Placental epithelial cell (primary cell): ENCODE measurements at places on chromosomes 7 and 10. TPM values are rescaled to one million over a fixed set of nuclear protein-coding genes. Genes with fewer than 3 reads are reported as not detected.

The PNLIPRP3 gene
- not detected in 2 replicates for total RNA-seq

The CHST12 gene
- 3.5 and 7.3 TPM in 2 replicates for total RNA-seq

The CALHM1 gene
- total RNA-seq = not detected in 2 replicates

The GIMAP8 gene
- not detected in 2 replicates for total RNA-seq

The FANK1 gene
- total RNA-seq = 11.9 and 30.2 TPM in 2 replicates

The NUPR2 gene
- total RNA-seq = not detected in 2 replicates

The FAM180A gene
- 0.79 and 2.1 TPM in 2 replicates for total RNA-seq

The LYZL2 gene
- total RNA-seq = not detected in 2 replicates

The BLNK gene
- total RNA-seq = 14.1 and 25.5 TPM in 2 replicates

The MRLN gene
- total RNA-seq = not detected in 2 replicates

The LRRC18 gene
- total RNA-seq = not detected in 2 replicates

The HTR5A gene
- not detected in 2 replicates for total RNA-seq

The CYP2W1 gene
- total RNA-seq = 0.22 and 9.8 TPM in 2 replicates

The NDUFB8 gene
- total RNA-seq = 80.9 and 139 TPM in 2 replicates

The PTPRN2 gene
- under 0.01 and 0.11 TPM in 2 replicates for total RNA-seq

The PLPP4 gene
- not detected in 2 replicates for total RNA-seq

The FAM25A gene
- total RNA-seq = not detected in 2 replicates

The SUN3 gene
- 0.11 TPM in 1 of 2 replicates, not detected in the other for total RNA-seq

The DKK1 gene
- total RNA-seq = 40.0 and 175 TPM in 2 replicates

The DDC gene
- not detected in 2 replicates for total RNA-seq

The IKZF1 gene
- under 0.01 TPM in 1 of 2 replicates, not detected in the other for total RNA-seq

The SH3PXD2A gene
- total RNA-seq = 27.1 and 31.3 TPM in 2 replicates

The ZNF804B gene
- total RNA-seq = not detected in 2 replicates
